AG20443 (cell line): ENCODE measurements at places on chromosomes 2 and 18.

DNA sequence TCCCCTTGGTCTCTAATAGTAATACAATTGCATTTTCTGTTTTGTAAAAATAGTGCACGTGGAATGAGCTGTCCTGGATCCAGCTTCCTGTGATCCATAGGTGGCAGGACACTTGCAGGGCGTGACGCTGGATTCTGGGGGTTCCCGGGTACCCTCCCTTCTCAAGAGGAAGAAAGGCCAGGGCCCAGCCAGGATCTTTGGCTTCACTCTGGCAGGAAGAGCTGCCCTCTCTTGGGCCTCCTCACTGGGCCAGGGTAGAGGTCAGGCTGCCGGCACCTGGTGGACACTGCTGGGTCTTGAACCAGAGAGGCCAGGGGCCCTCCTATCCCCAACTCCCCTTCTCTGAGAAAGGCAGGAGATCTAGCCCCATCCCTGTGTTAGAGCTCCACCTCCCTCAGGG, 37.8 kb upstream of the OTOF start:
- DNase-seq = no peak

DNA sequence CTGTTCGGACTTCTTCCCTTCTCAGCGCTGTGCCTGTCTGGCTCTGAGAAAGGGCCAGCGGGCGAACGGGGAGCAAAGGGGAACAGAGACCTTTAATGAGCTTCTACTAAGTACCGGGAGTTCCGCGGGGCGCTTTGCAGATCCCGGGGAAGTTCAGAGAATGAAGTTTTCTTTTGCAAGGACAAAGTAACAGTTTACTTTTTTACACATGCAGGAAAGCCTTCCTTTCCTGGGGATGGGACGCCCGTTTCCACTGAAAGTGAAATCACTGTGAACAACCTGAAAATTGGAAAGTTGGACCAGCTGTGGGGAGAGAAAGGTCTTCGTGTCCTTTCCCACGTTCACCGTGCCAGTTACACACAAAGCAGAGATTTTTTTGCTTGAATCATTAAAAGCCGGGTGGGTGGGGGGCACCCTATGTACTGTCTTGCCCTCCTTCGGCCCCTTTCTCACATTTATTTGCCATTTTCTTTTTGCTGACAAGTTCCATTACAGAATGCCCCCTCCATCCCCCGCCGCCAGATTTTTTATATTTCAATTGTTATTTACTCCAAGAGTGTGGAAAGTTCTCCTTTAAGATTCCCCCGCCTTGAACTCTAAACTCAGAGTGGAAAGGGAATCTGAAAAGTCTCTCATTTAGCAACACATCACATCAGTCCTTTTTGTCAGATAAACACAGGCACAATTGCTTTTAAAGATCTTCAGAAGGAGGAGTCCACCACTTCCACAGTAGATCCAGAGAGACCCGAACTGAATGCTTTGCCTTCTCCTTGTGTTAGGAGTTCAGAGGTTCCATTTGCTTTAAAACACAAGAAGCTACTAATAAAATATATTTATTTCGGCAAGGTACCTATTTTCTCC, 1.1 kb upstream of the FN1 start:
- no peak for DNase-seq

- no peak for DNase-seq
These were observed 239.4 kb downstream of the KLHL29 start for GRCh38 chr2:23624378-23624777.

DNA sequence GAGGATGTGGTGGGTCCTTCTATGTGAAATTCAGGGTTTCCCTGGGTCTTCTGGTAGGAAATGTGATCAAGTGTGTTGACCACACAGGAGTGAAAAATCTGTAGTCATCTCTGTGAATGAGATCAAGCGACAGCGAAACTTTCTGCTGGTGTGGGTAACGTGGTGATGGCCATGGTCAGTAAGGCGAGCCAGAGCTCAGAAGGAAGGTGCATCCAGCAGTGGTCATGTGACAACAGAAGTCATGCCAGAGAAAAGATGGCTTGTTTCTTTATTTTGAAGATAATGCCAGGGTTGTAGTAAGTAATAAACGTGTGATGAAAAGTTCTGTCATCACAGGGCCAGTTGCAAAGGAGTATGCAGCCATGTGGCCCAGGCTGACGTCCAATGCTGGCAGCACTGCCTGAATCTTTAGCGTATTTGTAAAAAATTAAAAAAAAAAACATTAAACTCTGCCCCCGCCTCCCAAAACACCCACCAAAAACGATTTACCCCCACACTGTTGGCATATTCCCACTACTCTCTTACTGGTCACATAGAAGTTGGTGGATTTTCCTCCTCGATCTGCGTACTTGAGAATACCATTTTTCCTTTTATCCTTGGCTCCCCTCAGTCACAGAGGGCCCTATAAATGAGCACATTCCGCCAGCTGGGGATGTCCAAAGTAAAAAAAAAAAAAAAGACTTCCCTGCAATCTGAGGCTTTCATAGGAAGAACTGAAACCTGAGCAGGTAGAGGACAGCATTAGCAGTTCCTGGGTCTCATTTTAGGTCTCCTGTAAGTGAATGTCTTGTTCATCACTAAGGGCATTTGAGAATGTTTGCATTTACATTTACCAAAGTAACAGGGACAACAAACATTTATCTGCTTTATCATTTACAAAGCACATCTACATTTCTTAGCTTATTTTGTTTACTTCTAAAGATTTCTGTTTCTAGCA, 70.6 kb downstream of the SLC4A3 start:
- no peak for DNase-seq

- no peak for DNase-seq
These were observed 440.3 kb upstream of the MC4R start for GRCh38 chr18:60812921-60813320.

DNA sequence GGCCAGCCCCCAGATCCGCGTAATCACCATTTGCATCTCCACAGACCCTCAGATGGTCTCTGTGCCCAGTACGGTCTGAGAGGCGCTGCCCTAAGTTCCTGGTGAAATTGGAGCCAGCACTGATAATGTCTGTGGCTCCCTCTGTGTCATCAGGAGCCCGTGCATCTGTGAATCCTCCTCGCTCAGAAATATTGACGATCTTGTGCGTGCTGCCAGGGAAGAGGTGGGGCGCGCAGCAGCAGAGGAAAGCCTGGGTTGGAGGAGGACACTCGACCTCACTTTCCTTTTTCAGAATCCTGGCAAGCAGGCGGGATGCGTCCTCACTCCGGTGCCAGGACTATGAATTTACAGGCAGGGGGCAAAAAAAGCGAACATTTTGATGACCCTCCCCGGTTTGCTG, 686.1 kb upstream of the SALL3 start:
- DNase-seq = no peak

DNA sequence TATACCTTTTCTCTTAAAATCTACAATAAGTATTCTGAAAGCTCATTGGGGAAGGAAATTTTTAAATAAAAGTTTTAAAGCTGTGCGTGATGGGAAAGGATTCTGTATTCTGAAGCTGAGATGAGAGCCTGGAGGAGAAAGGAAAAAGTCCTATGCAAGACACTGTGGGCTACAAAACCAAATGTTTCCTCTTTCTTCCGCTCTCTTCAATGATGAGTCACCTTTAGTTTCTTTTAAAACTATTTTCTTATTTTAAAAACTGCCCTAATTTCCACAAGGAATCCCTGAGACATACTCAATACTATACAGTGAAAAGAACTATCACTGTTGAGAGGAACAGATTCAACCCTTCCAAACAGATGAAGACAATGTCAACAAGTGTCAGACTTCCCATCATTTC, 87.4 kb downstream of the INO80D start:
- no peak for DNase-seq

DNA sequence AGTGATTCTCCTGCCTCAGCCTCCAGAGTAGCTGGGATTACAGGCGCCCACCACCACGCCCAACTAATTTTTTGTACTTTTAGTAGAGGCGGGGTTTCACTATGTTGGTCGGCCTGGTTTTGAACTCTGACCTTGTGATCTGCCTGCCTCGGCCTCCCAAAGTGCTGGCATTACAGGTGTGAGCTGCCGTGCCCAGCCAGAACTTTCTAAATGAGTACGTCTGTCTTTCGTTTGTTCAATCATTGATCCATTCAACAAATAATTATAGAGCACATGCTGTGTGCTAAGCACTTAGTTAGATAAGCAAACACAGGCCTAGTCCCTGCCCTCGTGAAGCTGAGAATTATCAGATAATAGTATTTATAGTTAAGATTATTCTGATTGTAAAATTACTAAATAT, 56.5 kb downstream of the TTC39C start:
- no peak for DNase-seq

DNA sequence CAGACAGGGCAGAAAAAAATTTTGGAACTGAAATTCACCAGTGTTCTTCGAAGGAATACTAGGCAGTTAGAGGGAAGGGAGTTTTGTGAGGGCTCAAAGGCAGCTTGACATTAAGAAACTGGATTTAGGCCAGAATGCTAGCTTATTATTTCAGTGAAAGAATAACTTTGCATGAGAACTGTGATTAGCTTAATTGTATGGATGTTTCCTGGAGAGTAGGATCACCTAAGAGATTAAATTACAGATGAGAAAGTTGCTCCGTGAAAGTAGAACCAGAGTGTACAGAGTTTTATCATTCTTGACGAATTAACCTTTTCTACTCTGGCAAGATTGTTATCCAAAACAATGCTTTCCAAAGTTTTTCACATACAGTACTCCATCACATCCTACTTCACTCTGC, 6.2 kb downstream of the SPAG16 start:
- no peak for DNase-seq

- DNase-seq = no peak
These were observed 232.5 kb downstream of the PIEZO2 start for GRCh38 chr18:10916865-10917264.

- DNase-seq = no peak
These were observed 418.8 kb upstream of the NETO1 start for GRCh38 chr18:73286584-73286983.

GRCh38 chr2:145591109-145591809, 1071.3 kb upstream of the ZEB2 start:
- no peak for DNase-seq

GRCh38 chr18:63868546-63868945, 19.0 kb upstream of the SERPINB2 start:
- no peak for DNase-seq

GRCh38 chr2:163191372-163191771, 352.8 kb upstream of the KCNH7 start:
- DNase-seq = peak; percentile 24

- no peak for DNase-seq
These were observed 1.6 kb upstream of the CROCC2 start for GRCh38 chr2:240904216-240905175.

- DNase-seq = peak; percentile 55
These were observed 185.1 kb downstream of the MYO5B start for GRCh38 chr18:50009773-50010335.

DNA sequence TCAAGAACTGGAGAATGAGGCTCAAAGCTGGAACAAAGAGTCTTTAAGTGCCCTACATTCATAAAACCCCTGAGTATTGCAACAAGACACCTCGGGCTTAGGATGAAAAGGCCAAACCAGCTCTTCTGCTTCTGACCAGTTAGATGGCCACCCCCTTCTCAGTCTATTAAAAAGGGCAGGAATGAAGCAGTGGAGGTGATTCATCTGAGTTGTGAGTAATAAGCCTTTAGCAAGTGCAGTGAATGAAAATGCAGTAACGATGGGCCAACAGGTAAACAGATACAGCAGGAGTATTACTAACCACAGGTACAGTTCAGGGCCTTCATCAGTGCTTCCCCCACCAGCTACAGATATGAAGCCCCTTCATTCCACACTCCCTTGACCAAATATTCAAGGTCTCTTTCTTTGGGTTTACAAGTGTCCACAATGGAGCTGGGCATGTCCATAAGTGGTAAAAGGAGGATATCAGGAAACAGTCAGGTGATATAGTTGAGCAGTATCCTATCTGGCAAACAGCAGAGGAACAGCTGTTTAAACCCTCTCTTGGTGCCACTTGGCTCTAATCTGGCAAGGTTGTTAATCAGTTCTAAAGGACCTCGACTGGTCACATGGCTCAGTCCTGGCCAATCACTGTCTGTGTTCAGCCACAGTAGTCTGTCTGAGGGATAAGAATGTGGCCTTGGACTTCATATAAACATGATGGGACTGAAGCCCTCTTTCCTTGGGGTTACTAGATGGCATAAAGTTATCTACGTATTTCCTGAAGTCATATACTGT, 17.8 kb downstream of the SERPINB13 start:
- DNase-seq = peak; percentile 41

GRCh38 chr2:60548845-60549237, 4.6 kb downstream of the BCL11A start:
- DNase-seq = no peak

DNA sequence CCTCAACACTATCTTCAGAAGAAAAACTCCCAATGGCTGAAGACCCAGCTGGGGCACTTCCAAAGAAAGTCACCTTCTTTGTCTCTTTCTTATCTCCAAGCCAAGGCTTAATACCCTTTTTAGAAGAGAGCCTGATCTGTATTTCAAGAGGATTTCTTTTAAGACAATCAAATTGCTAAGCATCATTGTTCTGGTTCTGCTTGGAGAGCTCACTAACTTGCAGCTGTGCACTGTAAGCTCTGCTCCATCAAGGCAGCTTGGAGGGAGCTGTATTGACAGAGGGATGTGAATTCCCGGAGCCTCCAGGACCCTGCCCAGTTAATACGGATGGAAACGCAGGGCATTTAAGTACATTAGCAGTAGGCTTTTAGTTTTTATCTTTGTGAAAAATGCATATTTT, 253.1 kb downstream of the TDRD15 start:
- DNase-seq = no peak

GRCh38 chr2:231928481-231928880, 2.3 kb upstream of the NPPC start:
- DNase-seq = peak; percentile 8

GRCh38 chr2:67013821-67014220, 383.3 kb upstream of the ETAA1 start:
- DNase-seq = no peak

DNA sequence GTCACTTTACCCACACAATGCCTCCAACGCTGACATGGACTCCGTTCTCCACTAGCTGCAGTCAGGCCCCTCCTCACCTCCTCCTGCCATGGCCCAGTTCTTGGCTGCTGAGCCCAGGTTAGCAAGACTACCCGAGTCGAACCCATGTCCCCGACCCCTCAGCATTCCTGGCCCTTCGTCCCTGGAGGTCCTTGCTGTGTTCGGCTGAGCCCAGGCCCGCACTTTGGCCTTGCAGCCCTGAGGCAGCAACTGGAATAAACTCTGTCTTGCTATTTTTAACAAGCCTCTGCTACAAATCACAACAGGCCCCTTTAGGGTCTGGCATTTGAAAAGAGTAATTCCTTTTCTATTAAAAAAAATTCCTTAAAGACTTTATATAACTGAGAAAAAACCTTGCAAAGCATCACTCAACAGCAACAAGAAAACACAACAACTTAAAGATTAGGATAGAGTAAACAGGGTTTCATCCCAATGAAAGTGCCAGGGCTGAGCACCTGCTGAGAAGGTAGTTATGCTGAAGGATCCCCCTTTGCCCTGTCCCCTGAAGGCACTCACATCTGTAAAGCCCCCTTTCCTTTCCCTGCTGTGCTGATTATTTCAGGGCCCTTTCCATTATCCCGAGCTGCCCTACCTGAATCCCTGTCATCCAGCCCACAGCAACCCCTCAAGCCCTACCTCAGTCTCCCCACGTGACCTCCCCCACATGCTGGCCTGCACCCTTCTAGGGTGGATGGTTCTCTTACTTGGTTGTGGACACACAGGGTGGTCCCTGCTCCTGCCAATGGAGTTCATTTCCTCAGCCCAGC, 120.0 kb upstream of the SNTG2 start:
- no peak for DNase-seq

GRCh38 chr2:219569041-219569440, 2.3 kb downstream of the OBSL1 start:
- no peak for DNase-seq
